ENCODE measurements at places on chromosomes 16 and 17.

GRCh38 chr17:4846635-4847390 lies 13.7 kb downstream of the MINK1 start:
- DNase-seq = no peak

DNA sequence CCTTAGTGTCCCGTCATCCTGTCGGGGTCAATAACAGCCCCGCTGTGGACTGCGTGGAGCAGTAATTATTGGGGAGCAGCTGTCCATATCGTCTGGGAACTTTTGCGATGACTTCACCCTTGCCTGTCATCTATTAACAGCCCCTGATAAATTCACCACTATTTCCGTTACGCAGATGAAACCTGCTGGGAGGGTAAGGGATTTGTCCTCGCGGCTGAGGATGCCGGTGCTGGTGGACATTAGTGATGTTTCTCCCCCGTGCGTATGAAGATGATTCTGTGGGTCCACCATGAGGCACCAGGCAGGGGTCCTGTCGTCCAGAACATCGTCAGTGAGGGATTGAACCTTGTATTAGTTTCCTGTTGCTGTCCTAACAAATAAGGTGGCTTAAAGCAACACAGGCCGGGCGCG lies 1.0 kb downstream of the FLYWCH2 start:
- no peak for DNase-seq

GRCh38 chr17:75468291-75468754 lies 11.9 kb downstream of the TMEM94 start:
- DNase-seq = no peak

- DNase-seq = no peak
Observed at GRCh38 chr16:54080524-54081008, 206.0 kb downstream of the IRX3 start.

DNA sequence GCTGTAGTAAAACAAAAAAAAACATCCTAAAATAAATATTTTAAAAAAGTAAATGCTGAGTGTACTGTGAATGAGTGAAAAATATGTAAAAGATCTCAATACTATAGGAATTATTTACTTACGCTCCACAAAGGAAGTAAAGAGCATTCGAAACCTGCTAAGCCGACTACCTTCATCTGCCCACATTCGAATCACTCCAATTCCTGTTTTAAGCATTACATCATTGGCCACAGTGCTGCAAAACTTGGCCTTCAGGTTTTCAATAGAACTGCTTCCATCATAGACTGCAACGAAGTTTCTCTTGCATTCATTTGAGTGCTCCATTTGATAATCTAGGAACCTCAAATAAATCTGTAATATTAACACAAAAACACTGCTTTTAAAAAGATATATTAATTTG lies 34.4 kb downstream of the NETO2 start:
- DNase-seq = no peak

DNA sequence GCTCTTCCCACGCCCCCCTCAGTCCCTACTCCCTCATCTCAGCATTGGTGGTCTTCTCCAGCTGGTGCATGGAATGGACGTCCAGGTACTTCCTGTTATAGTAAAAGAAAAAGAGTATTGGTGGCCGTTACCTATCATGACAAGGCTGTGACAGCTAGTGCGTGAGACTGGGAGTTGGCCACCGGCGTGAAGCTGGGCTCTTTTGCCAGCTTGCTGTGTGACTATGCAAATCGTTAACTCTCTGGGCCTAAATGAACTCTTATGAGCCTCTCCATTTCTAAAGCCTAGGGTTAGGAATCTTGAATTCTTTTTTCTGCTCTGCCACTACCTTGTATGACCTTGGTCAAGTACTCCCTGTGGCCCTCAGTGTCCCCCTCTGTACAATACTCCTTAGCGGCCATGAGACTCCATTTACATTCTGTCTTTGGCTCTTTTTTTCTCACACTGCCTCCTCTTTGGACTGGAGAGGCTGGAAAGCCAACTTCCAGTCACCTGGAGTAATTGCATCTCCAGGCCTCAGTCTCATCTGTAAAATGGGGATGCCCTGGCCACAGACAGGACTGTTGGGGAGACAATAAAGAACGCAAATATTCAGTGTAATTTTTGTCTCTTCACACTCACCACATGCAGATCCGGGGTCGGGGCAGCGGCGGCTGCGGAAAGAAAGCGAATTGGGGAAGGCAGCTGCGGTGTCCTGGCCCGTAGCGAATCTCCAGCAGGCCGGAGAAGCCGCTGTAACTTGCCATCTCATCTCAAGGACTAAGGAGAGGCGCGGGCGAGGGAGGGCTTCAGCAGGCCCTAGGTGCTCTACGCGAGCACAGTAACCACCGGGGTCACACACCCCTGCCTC lies 1.1 kb downstream of the CFAP119 start:
- no peak for DNase-seq

- DNase-seq = no peak
Observed at GRCh38 chr16:61987474-61988012, 48.7 kb downstream of the CDH8 start.

DNA sequence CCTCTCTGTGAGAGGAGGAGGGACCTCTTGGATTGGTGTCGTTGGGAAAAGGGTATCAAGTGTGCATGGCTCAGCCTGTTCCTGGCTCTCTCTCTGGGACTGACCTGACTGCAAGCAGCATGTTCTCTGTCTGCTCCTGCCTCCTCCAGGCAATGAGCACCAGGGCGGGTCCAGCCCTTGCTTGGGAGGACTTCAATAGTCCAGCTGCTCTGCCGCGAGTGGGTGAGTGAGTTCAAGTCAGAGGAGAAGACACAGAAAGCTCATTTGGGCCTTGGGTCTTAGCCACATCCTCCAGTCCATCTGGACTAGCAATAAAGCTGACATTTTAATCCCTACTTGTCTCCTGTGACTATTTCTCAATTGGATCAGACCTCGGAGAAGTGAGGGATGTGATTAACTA lies 25.2 kb upstream of the TNS4 start:
- no peak for DNase-seq

- DNase-seq = no peak
Observed at GRCh38 chr16:57513371-57514102, 22.8 kb downstream of the CCDC102A start.

DNA sequence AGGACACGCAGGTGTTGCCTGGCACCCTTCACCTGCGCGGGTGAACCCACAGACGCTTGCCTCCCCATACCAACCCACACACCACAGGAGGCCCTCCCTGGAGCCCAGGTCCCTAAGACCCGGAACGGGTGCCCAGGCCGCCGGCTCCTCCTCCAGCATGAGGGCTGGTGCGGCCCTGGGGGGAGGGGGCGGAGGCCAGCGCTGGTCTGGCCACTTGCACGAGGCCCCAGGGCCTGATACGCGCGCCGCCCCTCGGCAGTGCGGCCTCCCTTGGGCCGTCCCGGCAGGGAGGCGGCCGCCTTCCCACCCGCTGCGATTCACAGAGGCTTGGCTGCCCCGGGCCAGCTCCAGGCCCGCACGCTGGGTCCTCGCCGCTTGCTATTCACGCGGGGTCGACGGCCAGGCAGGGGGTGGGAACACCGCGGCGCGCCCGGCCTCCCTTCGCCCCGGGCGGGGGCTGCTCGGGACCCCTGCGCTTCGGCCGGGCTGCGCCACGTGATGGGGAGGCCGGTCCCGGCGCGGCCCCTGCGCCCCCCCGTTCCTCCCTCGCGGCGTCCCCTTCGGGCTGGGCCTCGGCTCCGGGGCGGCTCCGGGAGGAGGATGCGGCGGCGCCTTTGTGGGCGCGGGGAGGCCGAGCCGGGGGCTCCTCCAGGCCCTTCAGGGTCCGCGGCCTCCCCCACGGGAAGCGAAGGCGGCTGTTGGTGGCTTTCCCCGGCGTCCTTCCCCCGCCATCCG lies 685 bp downstream of the FASN start:
- DNase-seq = no peak

DNA sequence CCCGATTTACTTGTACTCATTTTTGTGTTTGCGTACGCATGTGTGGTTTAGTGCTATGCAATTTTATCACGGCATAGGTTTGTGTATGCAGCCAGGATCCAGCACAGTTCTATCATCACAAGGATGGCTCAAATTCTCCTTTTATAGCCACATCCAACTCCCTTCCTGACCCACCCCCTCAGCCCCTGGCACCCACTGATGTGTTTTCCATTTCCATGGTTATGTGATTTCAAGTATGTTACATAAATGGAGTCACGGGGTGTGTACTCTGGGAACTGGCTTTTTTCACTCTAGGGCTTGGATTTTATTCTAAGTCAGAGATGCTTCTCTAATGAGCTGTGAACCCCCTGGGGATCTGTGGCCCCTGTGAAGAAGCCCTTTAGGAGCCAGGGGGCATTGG lies 16.8 kb downstream of the IL4R start:
- DNase-seq = no peak

DNA sequence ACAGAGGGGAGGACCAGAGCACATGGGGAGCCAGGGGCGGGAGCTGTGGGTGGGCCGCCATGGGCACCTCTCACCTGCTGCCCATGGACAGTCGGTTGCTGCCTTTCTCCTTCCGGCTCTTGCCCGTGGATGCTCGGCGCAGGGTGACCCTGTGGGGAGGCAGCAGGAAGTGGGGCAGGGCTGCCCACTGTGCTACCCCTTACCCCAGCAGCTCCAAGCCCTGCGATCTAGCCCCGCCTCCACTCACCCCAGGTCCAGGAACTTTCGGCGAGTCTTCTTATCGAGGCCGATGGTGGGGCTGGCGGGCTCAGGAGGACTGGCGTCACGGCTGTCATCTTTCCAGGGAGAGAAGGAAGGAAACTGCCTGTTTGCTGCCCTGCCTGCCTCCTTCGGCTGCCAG lies 14.2 kb downstream of the SAMD14 start:
- DNase-seq = no peak

DNA sequence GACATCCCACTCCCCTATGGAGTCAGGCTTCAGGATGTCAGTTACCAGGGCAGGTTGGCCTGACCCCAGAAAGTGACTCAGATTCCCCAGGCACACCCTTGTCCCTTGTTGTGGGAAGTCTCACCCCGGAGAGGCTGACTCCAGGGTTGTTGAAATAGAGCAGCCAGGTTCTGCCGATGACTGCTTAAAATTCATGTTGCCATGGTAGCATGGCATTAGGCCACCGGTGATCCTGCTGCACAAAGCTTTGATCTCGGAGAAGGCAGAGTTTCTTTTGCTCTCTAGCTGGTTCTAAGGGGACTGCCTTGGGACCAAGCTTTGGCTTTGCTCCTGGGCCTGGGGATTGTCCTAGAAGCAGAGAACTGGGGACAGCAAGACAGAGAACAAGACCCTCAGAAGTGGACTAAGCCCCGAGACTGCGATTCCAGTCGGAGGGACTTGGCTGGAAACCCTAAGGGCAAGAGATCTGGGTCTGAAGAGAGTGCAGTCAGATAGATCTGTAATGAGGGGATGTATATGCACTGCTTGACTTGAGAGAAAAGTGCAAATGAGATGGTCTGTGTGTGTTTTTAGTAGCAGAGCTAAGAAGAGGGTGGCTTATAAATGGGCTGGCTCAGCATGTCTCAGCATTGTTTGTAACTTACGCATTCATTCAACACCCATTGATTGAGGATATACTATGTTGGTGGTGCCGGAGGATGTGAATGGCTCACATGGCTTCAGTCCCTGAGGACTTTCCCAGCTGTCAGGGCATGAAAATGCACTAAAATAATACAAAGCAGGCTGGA lies 106.9 kb downstream of the RGS9 start:
- DNase-seq = no peak

DNA sequence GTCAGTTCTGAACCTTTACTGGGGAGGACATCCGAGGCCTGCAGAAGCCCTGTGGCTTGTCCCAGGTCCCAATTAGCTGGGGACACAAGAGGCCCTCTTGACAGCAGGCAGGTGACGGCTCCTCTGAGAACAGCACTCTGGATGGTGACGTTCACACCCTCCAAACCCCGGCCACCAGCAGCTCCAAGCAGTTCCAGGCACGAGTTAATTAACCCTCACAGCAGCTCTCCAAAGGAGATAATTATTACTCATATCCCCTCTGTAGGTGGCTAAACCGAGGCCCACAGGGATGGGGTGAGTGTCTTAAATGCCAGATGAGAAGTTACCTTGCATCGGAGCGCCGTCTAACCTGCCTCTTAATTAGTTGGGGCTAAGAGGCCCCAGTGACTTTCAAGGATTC lies 168.9 kb upstream of the CIBAR2 start:
- DNase-seq = no peak

DNA sequence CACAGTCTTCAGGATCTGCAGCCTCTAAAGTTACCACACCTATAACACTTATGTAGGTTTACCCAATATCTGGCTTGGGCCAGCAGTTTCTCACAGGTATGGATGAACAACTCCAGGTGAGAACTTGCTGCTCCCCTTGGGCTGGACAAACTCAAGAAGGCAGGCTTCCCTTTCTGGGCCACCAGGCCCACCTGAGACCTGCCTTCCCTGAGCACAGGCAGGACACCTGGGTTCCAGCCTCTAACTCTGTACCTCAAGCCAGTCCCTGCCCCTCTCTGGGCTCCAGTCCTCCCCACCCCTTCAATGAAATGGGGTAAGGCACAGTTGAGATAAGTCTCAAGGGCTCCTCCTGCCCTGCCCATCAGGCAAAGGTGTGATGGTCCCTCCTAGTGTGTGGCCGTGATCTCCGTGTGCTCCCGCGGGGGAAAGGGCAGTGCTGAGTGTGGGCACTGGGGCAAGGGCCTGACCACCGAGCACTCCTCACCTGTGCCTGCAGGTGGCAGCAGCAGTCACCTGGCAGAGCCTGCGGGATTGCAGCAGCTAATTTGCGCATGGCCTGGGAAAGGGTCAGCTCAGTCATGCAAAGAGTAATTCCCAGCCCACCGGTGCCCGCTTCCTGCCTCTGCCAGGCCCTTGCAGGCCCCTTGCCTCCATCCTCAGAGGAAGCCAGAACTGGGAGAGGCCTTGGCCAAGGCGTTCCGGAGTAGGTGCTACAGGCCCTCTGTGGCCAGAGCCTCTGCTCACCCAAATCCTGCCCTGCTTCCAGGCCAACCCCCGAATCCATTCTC lies 28.2 kb upstream of the ADGRG1 start:
- DNase-seq = no peak

DNA sequence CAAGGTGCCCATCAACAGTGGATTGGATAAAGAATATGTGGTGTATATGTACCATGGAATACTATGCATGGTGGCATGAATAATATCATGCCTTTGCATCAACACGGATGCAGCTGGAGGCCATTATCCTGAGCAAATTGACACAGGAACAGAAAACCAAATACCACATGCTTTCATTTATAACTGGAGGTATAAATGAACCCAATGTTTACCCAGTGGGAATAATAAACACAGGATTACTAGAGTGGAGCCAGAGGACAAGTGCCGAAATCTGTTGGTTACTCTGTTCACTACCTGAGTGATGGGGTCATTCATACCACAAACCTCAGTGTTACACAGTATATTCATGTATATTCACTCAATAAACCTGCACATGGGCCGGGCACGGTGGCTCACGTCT lies 125.2 kb downstream of the CDH11 start:
- DNase-seq = no peak

DNA sequence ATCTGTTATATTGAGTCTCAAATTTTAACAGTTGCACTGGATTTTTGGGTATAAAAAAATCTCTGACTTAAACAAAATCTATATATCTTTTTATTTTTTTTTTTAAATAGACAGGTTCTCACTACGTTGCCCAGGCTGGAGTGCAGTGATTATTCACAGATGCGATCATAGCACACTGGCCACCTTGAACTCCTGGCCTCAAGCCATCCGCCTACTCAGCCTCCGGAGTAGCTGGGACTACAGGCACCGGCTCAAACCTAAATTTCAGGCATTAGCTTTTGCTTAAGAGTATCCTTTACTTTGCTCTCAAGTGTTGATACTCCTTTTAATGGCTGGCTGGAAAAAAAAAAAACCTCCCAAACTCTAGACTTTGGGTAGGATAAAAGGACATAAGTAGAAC lies 61.6 kb downstream of the RPGRIP1L start:
- DNase-seq = no peak

GRCh38 chr17:33498069-33498468 lies 205.0 kb upstream of the ASIC2 start:
- no peak for DNase-seq

- DNase-seq = no peak
Observed at GRCh38 chr16:88871349-88871702, 4.9 kb upstream of the PABPN1L start.

GRCh38 chr17:49031965-49032928 lies 35.1 kb downstream of the IGF2BP1 start:
- no peak for DNase-seq

Data from activated CD4-positive, alpha-beta T cell treated with anti-CD3 and anti-CD28 coated beads, Interleukin-2, amount 50 U/mL, for 24 hours (primary cell).